Heart right ventricle (tissue), 16 donors: ENCODE measurements at places on chromosomes 6 and 20. TPM values are rescaled to one million over a fixed set of nuclear protein-coding genes. Genes with fewer than 3 reads are reported as not detected.

DNA sequence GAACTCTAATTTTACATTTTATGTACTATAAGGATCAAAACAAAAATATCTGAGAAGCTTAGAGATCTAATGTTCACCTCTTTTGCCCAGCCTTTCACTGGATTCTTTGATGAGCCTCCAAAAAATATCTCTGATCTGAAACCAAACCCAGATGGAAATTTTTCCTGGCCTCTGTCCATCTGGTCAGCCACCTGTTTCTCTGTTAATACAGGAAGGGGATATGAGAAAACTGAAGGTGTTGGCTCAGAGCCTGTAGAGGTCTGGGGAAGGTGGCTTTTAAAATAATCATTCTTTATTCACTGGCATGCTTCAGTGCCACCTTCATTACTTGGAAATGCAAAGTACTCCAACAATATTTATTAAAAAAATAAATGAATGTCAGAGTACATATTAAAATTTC is 8.5 kb upstream of the MCM3 start:
- H3K27me3 ChIP-seq: no peaks in the 10 kb centered on the region
- H3K4me3 ChIP-seq: no peak overlapping the region
- H3K36me3 ChIP-seq: no peaks in the 10 kb centered on the region
- H3K27ac ChIP-seq: no peak overlapping the region
- no peak for DNase-seq

DNA sequence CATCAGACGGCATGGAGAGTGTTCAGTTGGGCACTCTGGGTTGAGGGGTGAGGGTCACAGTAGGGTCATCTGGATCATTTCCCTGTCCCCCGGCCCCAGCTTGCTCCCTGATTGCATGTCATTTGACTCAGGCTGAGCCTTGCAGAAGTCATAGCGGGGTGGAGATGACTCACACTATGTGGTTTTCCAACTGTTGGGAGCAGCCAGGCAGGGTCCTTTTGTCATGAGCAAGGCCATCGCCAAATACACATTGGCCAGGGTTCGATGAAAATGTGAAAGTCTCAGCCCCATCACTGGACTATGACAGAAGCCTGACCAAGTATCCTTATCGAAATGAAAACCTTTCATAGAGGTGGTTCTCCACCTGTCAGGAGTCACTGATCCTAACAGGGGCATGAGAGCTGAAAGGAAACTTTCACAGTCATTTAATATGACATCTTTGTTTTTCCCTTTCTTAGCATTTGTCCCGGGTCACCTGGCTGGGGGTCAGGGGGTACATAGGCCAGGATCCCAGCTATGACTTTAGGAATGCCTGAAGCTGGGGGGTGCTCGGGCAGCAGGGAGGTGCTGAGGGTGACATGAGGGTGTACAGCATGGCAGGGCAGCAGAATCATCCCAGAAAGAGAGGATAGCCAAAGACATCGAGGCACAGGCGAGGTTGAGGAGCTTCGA is 70.2 kb upstream of the CD93 start:
- no peaks in the 10 kb centered on the region for H3K36me3 ChIP-seq
- H3K27me3 ChIP-seq: no peaks in the 10 kb centered on the region
- no peak for DNase-seq
- peak overlapping the region; percentile 44 for H3K27ac ChIP-seq
- H3K4me1 ChIP-seq: peaks cover 63% of the 10 kb centered on the region
- H3K4me3 ChIP-seq: no peak overlapping the region

DNA sequence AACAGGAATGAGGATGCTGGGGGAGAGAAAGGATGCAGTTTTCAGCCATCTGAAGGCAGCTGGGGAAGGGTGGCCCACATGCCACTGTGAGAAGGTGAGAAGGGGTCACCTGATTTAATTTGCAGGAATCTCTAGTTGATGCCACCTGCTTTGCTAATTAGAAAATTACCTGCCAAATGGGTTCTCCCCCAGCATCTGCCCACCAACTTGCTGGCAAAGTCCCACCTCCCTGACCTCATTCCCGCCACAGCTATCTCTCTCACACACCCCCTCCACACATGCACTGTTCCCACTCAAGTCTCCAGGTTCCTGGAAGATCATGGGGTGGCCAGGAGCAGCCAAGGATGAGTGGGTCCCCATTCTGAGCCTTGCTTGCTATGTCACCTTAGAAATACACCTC is 70.7 kb downstream of the LRFN2 start:
- peaks cover 6% of the 10 kb centered on the region for H3K27me3 ChIP-seq
- H3K27ac ChIP-seq: no peak overlapping the region
- H3K36me3 ChIP-seq: no peaks in the 10 kb centered on the region
- DNase-seq: no peak
- no peak overlapping the region for H3K4me3 ChIP-seq
- peaks cover 9% of the 10 kb centered on the region for H3K4me1 ChIP-seq

GRCh38 chr6:9409126-9409525 is 973.8 kb upstream of the SLC35B3 start:
- DNase-seq: no peak
- H3K27ac ChIP-seq: no peak overlapping the region
- no peaks in the 10 kb centered on the region for H3K27me3 ChIP-seq
- H3K36me3 ChIP-seq: no peaks in the 10 kb centered on the region

- H3K4me3 ChIP-seq: no peak overlapping the region
- no peaks in the 10 kb centered on the region for H3K27me3 ChIP-seq
- no peaks in the 10 kb centered on the region for H3K4me1 ChIP-seq
- no peaks in the 10 kb centered on the region for H3K36me3 ChIP-seq
- no peak for DNase-seq
These were observed 281.4 kb downstream of the SMOC2 start for GRCh38 chr6:168722397-168722796.

DNA sequence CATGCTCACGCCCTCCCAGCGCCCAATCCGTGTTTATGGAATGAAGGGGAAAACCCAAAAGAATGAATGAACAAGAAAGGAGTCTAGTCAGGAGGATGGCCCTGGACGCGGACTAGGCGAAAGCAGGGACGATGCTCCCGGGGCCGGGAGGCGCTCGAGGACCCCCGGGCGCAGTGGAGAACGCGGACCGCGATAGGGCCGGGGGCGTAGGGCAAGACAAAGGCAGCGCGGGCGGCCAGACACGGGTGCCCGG is 758 bp downstream of the GCLC start:
- peaks cover 42% of the 10 kb centered on the region for H3K4me1 ChIP-seq
- no peak for DNase-seq
- H3K27ac ChIP-seq: peak overlapping the region; percentile 96
- H3K36me3 ChIP-seq: no peaks in the 10 kb centered on the region

DNA sequence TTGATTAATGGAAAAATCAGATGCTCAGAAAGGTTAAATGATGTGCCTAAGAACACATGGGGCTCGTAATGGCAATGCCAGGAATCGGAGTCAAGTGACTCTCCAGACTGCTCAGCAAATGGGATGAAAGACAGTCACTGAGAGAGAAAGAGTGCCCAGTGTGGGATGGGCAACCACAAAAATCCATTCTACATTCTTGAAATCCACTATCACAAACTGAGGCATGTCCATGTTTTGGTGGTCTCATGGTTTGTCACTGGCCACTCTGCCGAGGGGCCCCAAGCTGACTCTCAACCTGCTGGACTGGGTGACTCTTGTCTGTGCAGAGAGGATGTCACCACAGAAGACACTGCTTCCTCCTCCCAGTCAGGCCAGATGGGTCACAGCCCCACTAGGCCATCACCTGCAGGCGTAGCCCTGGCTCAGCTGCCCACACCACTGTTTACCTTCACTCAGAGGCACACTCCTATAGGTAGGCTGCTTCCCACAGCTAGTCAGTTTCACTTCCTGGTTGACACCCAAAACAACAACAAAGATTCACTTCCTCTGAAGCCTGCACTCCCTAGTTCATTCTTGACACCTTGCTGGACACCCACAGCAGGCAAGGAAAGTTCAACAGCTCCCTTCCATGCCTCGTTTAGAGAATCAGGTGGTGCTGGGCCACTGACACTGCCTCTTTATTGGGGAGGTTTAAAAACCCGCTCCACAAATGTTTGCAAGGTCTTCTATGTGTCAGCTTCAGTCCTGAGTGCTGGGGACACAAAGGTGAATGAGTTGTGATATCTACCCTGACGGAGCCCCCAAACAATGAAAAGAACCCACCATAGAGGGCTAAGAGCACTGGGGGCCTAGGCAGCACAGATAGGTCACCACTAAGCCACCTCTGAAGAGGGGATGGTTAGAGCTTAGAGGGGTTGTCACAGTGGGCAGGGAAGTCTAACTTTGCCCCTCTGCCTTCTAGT is 21.7 kb downstream of the MAP1LC3A start:
- no peaks in the 10 kb centered on the region for H3K27me3 ChIP-seq
- H3K36me3 ChIP-seq: no peaks in the 10 kb centered on the region
- peaks cover 45% of the 10 kb centered on the region for H3K4me1 ChIP-seq
- no peak overlapping the region for H3K4me3 ChIP-seq
- peak overlapping the region; percentile 27 for H3K27ac ChIP-seq

Gene ATG5
- total RNA-seq: 14.7 TPM

GRCh38 chr6:111551521-111552231 is 54.0 kb downstream of the TRAF3IP2 start:
- peaks cover 42% of the 10 kb centered on the region for H3K4me1 ChIP-seq
- DNase-seq: no peak
- no peaks in the 10 kb centered on the region for H3K36me3 ChIP-seq
- H3K27me3 ChIP-seq: no peaks in the 10 kb centered on the region

- H3K27me3 ChIP-seq: peaks cover 44% of the 10 kb centered on the region
- H3K27ac ChIP-seq: no peak overlapping the region
- H3K36me3 ChIP-seq: no peaks in the 10 kb centered on the region
- H3K4me3 ChIP-seq: no peak overlapping the region
- H3K4me1 ChIP-seq: peaks cover 13% of the 10 kb centered on the region
These were observed 14.3 kb upstream of the FOXP4 start for GRCh38 chr6:41531591-41532582.

DNA sequence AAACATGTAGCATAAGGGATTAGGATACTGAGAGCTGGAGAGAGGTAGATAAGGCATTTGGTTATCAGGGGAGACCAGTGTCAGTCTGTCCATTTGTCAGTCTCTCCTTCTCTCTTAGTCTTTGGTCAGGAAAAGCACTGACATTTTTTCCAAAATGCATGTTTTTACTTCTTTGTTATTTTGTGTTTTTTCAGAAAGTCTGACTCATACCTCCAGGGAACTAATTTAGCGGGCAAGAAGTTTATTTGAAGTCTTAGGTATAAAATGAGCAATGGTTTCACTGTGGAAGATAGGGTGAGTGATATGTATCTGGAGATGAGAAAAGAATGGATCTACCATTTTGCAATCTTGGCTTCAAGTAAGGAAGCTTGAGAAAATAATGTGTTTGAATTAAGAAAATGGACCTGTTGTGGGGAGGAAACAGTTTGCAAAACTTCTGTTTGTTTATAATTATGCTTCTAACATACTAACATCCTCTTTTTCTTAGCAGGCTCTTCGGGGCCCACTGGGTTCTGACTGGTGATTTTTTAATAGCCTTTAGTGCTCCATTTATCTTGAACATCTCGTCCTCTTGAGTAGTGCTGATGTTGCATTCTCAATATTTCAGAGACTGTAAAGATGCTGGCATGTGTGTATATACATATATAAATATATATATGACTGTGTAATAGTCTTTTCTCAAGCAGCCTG is 66.9 kb upstream of the FABP7 start:
- no peak for DNase-seq
- no peak overlapping the region for H3K27ac ChIP-seq
- no peaks in the 10 kb centered on the region for H3K27me3 ChIP-seq
- H3K4me1 ChIP-seq: no peaks in the 10 kb centered on the region
- no peaks in the 10 kb centered on the region for H3K36me3 ChIP-seq

- H3K4me3 ChIP-seq: no peak overlapping the region
- H3K27ac ChIP-seq: no peak overlapping the region
- DNase-seq: no peak
- peaks cover 3% of the 10 kb centered on the region for H3K4me1 ChIP-seq
- H3K27me3 ChIP-seq: no peaks in the 10 kb centered on the region
- no peaks in the 10 kb centered on the region for H3K36me3 ChIP-seq
These were observed 777.0 kb downstream of the C6orf118 start for GRCh38 chr6:164532198-164533044.

DNA sequence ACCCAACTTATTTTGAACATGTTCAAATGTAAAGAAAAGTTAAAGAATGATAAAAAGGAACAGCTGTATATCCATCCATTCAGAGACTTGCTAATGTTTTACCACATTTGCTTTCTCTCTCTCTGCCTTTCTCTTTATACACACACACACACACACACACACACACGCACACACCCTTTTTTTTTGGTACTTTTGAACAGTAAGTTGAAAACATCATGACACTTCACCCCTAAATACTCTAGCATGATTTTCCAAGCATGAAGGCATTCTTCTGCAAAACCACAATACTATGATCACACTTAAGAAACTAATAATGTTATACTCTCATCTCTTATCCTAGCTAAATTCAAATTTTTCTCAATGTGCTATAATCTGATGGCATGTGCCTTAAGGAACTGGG is 192.3 kb downstream of the UTRN start:
- no peak for DNase-seq
- H3K4me1 ChIP-seq: peaks cover 10% of the 10 kb centered on the region
- no peak overlapping the region for H3K4me3 ChIP-seq
- peaks cover 76% of the 10 kb centered on the region for H3K36me3 ChIP-seq

DNA sequence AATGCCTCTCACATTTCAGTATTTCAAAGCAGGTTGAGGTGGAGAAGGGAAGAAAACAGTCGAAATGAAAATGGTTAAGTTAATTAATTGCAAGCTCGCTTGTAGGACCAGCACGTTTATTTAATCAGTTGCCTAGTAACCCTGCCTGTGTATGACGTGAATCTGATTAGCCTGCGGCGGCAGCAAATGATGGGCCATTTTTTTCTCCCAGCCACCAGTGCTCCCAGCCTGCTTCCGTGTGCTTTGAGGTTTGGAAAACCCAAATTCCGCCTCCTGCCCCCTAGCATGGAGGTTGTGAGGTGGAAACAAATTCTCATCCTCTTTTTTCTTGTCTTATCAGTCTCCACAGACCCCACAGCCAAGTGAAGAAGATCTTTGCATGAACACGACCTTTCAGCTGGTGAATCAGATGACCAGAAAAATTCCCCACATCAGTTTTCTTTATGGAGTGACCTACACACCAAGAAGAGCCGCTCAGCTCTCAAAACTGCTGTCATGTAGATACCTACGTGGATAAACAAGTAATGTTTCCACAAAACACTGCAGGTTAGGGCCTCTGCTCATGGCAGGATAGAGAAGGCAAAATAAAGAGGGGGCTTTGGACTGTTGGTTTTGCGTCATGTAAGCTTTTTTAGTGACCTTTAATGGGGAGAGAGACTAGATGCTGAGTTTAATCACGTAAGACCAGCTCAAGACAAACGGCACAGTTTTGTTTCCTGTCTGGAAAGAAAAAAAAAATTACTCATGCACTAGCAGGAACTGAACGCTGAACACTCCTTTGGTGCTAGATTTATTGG is 572.9 kb upstream of the NOX3 start:
- H3K27ac ChIP-seq: no peak overlapping the region
- H3K36me3 ChIP-seq: no peaks in the 10 kb centered on the region
- H3K4me3 ChIP-seq: no peak overlapping the region
- DNase-seq: no peak
- no peaks in the 10 kb centered on the region for H3K27me3 ChIP-seq

Gene SLC13A3
- 0.32 TPM for total RNA-seq
